ENCODE measurements at places on chromosomes 12 and 14.
A peak's percentile ranks its signal among the peaks of the same experiment; 100 is the strongest.

DNA sequence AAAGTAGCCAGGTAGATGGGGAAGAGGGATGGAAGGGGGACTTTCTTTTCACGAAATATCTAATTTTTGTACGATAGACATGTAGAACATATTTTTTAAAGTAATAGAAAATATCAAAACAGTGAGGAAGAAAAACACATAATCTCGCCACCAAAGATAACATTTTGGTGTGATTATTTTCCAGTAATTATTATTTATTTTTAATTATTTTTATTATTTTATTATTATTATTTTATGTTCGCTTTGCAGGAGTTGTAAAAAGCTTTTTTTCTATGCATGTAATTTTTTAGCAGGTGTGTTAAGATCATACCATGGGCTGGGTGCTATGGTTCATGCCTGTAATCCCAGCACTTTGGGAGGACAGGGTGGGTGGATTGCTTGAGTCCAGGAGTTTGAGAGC is 85.6 kb upstream of the CCND2 start:
- DNase-seq, result no peak

GRCh38 chr12:95942524-95943329 is at the start of gene CCDC38:
TSS of gene CCDC38 (minus strand) at chr12:95942614. CDS start at chr12:95936509, 6,105 bp downstream.
- DNase-seq, result peak; percentile 76

DNA sequence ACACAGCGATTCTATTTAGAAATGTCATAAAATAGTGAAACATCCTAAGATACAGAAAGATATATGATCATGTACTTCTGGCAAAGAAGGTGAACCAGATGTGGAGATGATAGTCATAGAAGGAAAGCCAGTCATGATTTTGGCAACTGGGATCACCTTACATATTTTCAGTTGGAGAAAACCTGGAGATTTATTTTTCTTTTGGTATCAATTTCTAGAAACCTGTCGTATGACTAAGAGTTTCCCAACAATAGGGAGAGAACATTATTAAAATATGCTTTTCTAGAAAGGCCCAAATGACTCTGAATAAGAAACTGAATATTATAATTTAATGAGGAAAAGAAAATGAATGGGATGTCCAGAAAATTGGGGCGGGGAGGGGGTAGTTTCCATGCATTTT is 396.4 kb downstream of the ZFP36L1 start:
- no peak for DNase-seq

DNA sequence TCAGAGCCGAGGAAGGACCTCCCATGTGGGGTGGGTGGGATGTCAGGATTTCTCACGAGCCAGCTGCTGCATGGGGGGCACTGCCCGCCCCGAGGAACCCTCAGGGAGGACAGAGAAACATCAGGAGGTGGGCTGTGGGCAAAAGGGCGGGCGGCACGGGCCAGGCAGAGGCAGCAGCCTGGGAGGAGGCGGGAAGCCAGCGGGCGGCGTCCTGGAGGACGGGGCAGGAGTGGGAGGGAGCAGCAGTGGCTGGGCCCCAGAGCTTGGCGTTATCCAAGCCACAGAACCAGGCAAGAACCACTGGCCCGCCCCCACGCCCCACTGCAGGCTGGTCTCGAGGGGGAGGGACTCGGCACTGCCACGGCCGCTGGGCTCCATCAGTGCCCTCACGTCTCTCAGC is 2.4 kb downstream of the C14orf180 start:
- DNase-seq, result no peak

DNA sequence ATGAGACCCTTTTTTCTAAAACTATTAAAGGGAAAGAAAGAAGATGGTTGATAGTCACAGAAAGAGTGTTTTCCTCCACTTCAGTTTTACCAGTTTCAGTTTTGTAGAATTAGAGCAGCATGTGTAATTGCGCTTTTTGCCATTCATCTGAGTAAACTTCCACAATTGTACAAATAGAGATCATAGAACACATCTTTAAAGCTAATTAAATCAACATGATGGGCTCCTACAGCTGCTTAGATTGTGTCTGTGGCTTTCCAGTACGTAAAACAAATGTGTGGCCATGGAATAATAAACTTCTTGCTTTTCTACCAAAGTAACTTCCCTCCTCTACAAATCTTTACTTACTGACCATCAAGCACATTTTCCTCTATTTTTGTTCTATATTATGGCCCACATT is 84.2 kb upstream of the LRIG3 start:
- DNase-seq, result no peak

DNA sequence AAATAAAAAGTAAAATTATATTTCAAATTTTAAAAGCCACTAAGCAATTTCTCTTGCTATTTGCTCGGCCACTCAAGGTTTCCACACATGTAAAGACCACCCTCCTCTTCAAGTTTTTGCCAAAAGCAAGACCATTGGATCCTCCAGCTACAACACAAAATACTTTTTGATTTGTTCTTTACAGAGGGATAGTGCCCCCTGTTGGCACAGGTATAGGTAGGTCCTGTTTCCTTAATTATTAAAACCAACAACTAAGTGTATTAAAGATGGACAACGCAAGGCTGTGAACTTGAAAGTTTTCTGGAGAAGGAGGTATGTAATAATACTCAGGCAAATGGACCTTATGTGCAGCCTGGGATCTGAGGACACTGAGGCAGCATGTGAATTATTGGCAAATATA is 23.8 kb downstream of the ATP6V1D start:
- no peak for DNase-seq

Measured in inflammatory macrophage (primary cell).